ENCODE measurements at places on chromosomes 6 and 20.

GRCh38 chr6:35214869-35215664 lies 1.3 kb downstream of the SCUBE3 start:
- DNase-seq = peak; percentile 39

DNA sequence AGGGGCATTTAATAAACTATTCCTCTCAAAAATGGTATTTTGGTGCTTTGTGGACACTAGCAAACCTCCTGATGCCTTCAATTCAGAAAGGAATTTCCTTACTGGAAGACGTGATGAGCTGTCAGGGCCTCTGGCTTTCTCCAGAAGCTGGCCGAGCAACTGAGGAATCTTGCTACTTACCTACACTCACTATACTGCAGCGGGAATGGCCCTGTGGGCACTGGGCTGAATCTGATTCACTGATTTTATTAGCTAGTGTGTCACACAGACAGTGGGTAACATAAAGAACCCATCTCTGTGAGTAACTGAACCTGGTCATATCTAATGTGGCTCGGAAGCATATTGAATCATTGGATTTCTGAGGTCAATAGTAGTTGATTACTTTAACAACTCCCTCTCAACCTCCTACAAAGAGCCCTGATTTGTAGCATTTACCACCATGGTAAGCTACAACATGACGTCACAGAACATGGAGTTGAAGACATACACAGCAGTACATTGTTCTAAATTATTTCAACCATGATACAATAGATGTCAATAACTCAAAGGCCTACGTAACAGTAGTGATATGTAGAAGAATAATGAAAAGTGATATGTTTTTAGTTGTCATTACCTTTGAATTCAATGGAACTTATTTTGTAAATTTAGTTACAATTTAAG lies 232.1 kb downstream of the SYNE1 start:
- DNase-seq = no peak

- no peak for DNase-seq
Observed at GRCh38 chr6:152981989-152982903, 595 bp downstream of the FBXO5 start.

DNA sequence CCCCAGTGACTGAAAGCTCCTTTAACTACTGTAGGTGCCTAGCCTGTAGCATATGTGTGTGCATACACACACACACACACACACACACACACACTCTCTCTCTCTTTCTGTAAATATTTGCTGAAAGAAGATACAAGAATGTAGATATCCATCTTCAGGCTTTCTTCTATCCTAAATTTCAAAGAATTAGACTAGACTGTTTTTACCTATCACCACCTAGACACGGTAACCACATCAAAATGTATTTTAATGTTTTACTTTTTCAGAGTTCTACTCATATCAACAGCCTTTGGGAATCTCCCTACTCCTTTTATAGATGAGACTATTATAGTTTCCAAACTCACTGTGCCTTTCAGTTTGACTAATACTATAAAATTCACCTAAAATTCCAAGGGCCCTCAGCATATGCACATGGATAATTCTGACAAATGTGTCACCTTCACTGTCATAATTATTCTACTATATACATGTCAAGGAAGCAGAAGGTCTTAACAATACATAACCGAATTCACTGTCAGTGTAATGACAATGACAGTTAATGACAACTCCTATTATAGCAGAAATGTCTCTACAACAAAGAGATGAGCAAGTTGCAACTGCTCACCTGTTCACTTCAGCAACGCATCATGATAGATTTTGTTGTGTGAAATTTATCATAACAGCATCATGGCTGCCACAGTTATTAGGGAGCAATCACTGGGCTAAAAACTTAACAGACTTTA lies 236.5 kb downstream of the GMPR start:
- DNase-seq = no peak

GRCh38 chr6:108549741-108550140 lies 11.0 kb upstream of the FOXO3 start:
- DNase-seq = no peak

GRCh38 chr20:19799325-19799724 lies 41.3 kb downstream of the RIN2 start:
- no peak for DNase-seq

- no peak for DNase-seq
Observed at GRCh38 chr6:54481091-54481490, 172.8 kb downstream of the TINAG start.

GRCh38 chr6:127100510-127101140 lies 17.8 kb upstream of the RSPO3 start:
- no peak for DNase-seq

- peak; percentile 33 for DNase-seq
Observed at GRCh38 chr6:32178547-32179440, 589 bp downstream of the RNF5 start.

DNA sequence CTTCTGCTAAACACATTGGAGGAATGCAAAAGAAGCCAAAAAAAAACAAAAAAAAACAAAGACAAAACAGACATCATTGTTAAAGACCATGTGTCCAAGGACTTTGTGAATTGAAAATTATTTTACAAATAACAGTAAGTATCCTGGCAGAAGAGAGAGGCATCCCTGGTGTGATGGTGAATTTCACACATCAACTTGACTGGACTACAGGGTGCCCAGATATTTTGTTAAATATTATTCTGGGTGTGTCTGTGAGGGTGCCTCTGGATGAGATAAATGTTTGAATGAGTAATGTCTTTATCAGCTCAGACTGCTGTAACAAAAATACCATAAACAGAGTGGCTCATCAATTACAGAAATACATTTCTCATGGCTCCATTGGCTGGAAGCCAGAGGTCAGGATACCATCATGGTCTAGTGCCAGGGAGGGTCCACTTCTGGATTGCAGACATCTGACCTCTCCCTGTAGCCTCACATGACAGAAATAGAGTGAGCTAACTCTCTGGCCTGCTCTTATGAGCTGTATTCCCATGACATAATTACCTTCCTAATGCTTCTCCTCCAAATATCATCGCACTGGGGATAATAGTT lies 12.2 kb upstream of the C6orf118 start:
- no peak for DNase-seq
